Smooth muscle cell of the coronary artery (primary cell): ENCODE measurements at places on chromosomes 16 and 17. TPM values are rescaled to one million over a fixed set of nuclear protein-coding genes. Genes with fewer than 3 reads are reported as not detected.

The FTSJ3 gene
- total RNA-seq: 61.0 and 70.8 TPM in 2 replicates

The C16orf92 gene
- total RNA-seq: not detected in 2 replicates

The ELMO3 gene
- total RNA-seq: 0.12 and 0.45 TPM in 2 replicates

The KRTAP4-16 gene
- total RNA-seq: not detected in 2 replicates

The TBC1D3H gene
- total RNA-seq: not detected in 2 replicates

The APOBR gene
- total RNA-seq: not detected in 2 replicates

The MGAT5B gene
- 0.08 TPM in 1 of 2 replicates, not detected in the other for total RNA-seq

The FBXL16 gene
- 0.08 TPM in 1 of 2 replicates, not detected in the other for total RNA-seq

The GOSR2 gene
- 39.3 and 59.7 TPM in 2 replicates for total RNA-seq

The OR4D1 gene
- not detected in 2 replicates for total RNA-seq

The MYO1D gene
- total RNA-seq: 37.0 and 81.2 TPM in 2 replicates

The ZACN gene
- not detected in 2 replicates for total RNA-seq

The NOTUM gene
- 0.08 TPM in 1 of 2 replicates, not detected in the other for total RNA-seq

The TBC1D3C gene
- not detected in 2 replicates for total RNA-seq

The RUSF1 gene
- 33.7 and 44.5 TPM in 2 replicates for total RNA-seq

The CASKIN2 gene
- 4.4 and 5.9 TPM in 2 replicates for total RNA-seq

The FBXW10 gene
- total RNA-seq: under 0.01 TPM in 1 of 2 replicates, not detected in the other

The CCL8 gene
- total RNA-seq: 1.2 TPM in 1 of 2 replicates, not detected in the other

The ALOX12 gene
- total RNA-seq: under 0.01 TPM in 1 of 2 replicates, not detected in the other

The IRX6 gene
- 0.12 TPM in 1 of 2 replicates, not detected in the other for total RNA-seq

The ZPBP2 gene
- not detected in 2 replicates for total RNA-seq

The TAT gene
- total RNA-seq: not detected in 2 replicates

The SCO1 gene
- total RNA-seq: 9.8 and 41.6 TPM in 2 replicates

The RAMP2 gene
- 0.30 TPM in 1 of 2 replicates, not detected in the other for total RNA-seq

The ZG16 gene
- total RNA-seq: not detected in 2 replicates

The IGSF6 gene
- total RNA-seq: not detected in 2 replicates
